ENCODE measurements at places on chromosomes 6 and 20.

DNA sequence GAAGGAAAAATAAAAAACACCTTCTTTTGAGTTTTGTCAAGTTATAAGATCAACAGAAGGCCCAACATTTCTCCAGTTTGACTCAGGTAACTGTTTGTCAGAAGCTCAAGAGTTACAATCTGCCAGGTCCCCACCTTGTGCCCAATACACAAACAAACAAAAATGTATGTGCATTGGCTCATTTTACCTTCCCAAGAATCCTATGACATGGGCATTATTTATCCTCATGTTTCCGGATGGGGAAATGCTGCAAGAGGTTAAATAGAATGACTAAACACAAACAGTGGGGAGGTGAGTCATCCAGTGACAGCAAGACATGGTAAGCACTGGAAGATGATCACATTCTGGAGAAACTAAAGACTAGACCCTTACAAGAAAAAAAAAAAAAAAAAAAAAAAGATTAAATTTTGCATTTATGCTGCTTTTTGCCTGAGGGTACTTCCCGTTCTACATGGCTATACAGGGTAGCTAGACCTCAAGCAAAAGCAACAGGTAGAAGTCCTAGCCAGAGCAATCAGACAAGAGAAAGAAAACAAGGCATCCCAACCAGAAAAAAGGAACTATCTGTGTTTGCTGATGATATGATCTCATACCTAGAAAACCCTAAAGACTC, 23.6 kb upstream of the ANKRD60 start:
- DNase-seq, result no peak

- no peak for DNase-seq
Measured at GRCh38 chr6:74853991-74854390, 351.9 kb downstream of the COL12A1 start.

- DNase-seq, result no peak
Measured at GRCh38 chr6:112041535-112041934, 12.4 kb upstream of the CCN6 start.

DNA sequence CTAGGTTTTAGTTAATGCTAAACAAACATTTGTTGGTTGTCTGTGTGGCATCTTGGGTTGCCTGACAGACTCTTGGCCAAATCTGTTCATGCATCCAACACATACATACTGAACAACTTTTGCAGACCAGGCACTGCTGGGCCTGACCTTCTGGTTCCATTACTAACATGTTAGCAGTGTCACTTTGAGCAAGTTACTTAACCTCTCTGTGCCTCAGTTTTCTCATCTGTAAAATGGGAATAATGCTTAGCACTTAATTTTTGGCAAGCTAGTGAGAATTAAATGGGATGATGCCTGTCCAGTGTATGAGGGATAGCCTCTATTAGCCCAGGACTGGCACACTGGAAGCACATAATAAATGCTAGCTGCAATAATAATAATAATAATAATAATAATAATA, 169.9 kb downstream of the DHX35 start:
- no peak for DNase-seq

DNA sequence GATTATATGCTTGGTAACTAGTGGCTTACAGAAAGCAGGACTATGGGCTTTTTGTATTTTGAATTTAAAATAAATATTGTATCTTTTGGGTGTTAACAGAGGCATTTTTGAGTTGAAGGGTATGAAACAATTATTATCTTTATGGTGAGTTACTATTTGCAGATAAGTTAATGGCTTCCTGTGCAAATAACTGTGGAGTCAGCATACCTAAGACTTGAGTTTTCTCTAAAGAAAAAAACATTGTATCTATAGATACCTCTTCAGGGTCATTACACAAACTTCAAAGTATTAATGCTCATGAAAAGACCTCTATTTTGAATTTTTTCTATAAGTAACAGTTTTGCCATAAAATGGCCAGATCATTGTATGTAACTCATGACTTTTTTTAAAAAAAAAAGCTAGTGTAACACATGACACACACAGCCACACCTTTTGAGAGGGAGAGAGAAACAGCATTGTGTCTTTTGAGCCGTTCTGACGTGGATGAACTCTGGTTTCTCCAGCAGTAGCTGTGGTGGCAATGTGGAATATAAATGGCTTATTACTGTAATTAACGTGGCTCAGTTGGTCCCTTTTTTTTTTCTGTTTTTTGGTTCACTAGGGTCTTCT, 36.3 kb downstream of the PLEKHG1 start:
- no peak for DNase-seq

GRCh38 chr20:5160882-5161281, 34.1 kb downstream of the CDS2 start:
- DNase-seq, result no peak

- no peak for DNase-seq
Measured at GRCh38 chr20:64233725-64234124, 21.8 kb upstream of the PCMTD2 start.

DNA sequence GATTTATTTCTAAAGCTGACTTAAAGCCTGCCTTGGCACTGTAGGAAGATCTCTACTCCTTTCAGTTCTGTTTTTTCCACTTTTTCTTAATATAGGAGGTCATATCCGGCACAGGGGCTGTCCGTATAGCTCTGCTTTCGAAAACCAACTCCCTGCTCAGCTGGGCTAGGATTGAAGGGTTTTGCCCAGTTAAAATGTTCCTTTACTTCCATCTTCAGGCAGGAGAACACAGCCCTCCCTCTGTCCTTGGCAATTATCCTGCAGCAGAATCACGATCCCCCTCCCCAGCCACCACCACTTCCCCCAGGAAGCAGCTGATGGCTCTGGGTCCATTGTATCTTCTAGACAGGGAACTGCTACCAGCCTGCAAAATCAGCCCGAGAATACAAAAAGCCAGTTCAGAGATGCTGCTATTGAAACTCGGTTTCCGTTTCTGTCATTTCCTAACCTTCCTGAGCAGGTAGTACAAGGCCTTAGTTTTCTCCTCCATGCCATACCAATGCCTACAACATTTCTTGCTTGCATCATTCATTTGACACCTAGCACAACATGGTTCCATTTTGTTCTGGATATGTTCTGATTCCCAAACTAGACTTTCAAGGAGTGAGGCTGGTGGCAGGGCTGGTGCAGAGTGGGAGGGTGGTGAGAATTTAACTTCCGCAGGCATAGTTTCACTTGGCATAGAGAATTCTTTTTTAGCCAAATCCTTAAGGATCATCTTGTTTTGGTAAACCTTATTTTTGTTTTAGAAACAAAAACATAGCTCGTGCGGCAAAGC, 53.9 kb downstream of the FAM50B start:
- DNase-seq, result no peak
